CD4-positive, alpha-beta T cell treated with Interleukin-17A for 1 hour (primary cell): ENCODE measurements at places on chromosomes 3 and 15.
A peak's percentile ranks its signal among the peaks of the same experiment; 100 is the strongest.

- DNase-seq: no peak
Observed at GRCh38 chr15:36626141-36626800, 46.8 kb downstream of the CDIN1 start.

DNA sequence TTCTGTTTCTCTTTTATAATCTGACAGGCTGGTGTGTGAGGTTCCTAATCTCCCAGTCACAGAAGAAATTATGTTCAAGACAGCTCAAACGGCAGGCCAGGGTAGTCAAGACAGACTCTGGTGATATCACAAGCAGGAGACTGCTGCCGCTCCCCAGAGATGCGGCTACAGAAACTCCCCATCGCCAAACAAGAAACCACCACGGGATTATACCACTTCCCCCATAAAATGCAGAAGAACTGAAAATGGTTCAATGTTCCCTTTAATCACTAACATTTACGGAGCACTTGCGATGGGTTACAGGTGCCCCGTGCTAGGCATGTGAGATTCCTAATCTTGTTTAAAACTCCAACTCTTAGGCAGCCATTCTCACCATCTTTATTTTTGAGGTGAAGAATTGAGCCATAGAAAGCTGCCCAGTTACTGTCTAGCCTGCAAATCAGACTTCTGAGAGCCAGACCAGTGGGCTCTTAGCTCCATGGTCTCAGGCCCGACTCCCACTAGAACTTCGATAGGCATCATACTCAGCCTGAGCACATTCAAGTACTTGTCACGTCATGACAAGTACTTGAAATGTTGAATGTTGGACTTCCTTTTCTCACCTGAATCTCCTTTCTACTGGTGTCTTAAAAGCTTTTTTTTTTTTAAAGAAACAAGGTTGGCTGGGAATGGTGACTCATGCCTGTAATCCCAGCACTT, 58.4 kb downstream of the TBC1D2B start:
- peak; percentile 38 for DNase-seq

- DNase-seq: no peak
Observed at GRCh38 chr3:39157359-39157758, 4.0 kb upstream of the CSRNP1 start.

GRCh38 chr15:65081270-65081669, 4.7 kb downstream of the KBTBD13 start:
- no peak for DNase-seq

DNA sequence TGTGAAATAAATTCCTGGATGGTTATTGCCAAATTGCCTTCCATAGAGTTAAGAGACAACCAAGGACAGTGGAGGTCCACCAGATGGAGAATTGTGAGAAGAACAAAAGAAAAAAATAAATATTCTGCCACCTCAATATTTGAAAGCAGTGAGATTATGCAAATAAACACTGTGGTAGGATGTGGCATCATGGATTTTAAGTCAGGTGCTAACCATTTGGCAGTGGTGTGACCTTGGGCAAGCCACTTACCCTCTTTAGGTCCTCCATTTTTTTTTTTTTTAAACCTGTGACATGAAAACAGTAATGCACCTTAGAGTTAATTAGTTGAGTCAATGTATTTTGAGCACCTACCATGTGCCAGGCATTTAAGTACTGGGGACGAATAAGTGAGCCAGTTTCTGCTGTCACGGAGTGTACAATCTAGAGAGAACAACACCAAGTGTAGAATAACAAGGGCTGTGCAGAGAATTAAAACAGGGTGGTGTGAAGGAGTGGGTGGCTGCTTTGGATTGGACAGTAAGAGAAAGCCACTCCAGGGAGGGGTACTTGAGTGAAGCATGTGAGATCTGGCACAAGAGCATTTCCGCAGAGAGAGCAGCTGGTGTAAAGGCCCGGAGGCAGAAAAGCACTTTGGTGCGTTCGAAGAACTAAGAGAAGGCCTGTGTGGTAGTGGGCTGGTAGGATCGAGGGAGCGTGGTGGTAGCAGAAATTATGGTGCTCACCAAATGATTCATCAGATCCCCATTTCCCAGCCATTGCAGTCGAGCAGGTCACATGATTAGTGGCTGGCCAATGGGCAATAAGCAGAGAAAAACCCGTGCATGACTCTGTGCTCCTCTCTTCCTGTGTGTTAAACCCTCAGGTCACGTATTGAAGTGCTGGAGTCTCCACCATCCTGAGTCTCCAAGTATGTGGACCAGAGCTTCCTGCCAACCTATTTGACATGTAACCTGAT, 39.2 kb downstream of the CCK start:
- no peak for DNase-seq

DNA sequence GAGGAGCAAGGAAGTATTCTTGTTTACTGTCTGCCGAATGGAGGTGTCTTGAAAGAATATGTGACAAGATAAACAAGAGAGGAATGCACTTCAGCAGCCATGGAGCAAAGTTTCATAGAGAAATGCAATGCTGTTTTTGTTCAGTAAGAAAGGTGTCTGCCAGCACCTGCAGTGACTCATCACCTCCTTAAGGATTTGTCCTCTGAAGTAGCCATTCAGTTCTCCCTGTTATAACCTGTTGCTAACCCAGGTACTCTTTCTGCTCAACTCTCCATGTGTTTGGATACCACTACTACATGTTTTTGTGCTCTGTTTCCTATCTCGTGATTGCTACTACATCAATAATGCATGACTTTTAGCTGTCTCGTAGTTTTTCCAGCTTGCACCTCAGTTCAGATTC, 328.9 kb downstream of the CHL1 start:
- DNase-seq: no peak

DNA sequence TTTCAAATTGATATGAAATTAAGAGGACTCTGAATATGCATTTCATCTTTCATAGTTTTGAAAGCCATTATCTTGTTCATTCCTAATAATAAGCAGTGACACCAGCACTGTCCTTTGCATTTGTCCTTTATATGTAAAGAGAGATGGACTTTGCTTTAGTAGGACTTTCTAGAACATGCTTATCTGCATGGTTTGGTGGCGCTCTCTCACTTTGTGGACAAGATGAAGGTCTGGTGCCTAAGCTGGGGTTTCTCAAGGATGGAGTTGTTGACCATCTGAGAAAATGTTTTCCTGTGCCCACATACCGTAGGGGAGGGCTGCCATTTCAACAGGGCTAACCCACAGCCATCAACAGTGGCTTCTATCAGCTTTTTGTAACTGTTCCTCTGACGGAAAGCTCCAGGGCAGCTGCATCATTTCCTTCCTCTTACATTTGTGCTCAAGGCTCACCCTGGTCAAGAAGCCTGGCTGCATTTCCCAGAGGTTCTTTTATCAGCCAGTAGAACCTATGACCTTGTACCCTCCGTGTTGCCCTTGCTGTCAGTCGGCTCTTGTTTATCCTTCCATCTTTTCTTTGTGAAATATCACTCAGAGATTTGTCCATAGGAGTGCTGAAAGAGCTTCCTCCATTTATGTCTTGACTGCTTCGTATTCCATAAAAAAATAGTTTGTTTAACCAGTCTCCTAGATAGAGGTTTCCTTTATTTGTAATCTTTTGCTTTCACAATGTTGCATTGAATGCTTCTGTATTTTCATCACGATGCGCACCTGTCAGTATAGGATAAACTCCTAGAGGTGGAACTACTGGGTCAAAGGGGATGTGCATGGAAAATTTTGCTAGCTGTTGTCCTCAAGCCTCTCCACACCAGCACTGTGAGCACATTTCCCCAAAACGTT, 44.6 kb downstream of the ABHD2 start:
- DNase-seq: peak; percentile 21

DNA sequence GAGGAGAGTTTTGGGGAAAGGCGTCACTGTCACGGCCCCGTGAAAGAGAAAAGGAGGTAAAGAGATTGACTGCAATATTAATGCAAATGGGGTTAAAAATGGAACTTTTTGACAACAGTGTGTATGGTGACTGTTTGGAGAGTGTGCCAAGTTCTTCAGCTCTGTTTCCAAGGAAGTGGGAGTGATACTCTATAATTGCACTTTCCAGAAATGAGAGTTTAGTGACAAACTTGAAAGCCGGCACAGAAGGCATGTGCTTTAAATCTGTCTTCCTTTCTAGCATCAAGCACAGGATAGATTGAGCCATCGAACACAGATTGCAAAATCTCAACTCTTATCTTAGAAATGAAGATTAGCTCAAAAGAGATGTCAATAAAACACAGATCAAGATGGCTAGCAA, 51.9 kb upstream of the SNRPA1 start:
- no peak for DNase-seq

- DNase-seq: no peak
Observed at GRCh38 chr3:180918542-180918941, 6.1 kb downstream of the FXR1 start.

DNA sequence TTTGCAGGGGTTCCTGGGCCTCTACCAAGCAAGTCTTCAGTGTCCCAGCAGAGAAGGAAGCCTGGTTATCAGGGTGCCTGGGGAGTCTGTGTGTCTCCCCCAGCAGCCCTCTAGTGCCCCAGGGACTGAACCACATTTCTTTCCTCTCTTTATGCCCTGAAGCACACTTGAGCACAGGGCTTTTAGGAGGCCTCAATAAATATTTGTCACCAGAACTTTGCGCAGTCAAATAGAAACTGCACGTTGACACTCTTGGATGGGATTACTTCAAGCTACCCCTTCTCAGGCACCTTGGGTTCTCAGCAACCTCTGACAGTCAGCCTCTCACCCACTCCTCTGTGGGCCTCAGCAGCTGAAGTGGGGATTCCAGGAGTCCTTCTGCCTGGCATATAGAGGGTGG, 226.6 kb upstream of the HES1 start:
- DNase-seq: no peak

DNA sequence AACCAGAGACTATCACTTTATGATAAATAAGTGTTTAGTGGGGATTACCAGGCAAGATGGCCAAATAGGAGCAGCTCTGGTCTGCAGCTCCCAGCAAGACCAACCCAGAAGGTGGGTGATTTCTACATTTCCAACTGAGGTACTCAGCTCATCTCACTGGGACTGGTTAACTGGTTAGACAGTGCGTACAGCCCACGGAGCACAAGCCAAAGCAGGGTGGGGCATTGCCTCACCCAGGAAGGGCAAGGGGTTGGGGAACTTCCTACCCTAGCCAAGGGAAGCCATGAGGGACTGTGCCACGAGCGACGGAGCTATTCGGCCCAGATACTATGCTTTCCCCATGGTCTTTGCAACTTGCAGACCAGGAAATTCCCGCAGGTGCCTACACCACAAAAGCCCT, 171.0 kb downstream of the CTNNB1 start:
- DNase-seq: no peak

GRCh38 chr3:167798443-167798842, 62.9 kb downstream of the SERPINI1 start:
- no peak for DNase-seq

- DNase-seq: no peak
Observed at GRCh38 chr3:10645800-10646199, 140.4 kb upstream of the ATP2B2 start.

DNA sequence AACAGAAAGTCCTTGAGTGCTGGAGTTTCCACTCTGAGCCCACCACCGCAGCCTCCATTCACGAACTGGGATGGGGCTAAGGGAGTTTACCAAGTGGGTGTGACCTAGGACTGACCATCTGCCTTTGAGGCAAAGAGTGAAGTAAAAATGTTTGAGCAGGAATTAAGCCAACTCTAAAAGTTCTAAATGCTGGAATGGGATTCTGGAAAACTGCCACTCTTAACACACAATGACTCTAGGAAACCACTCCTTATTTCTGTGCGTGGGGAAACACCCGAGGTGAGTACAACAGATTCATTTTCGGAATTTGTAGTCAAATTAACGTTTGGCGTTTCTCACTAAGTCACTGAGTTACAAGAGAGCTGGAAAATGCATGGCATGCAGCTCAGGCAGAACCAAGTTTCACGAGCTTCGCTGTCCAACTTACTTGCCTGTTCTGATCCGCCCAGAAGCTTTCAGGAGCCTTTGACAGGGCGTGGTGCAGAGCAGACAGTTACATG, 31.6 kb downstream of the ISL2 start:
- no peak for DNase-seq

- peak; percentile 66 for DNase-seq
Observed at GRCh38 chr3:30319713-30320112, 286.7 kb upstream of the TGFBR2 start.

- DNase-seq: no peak
Observed at GRCh38 chr3:136725468-136725867, 26.7 kb downstream of the STAG1 start.

GRCh38 chr15:33700695-33701303, 267.5 kb upstream of the CHRM5 start:
- DNase-seq: peak; percentile 48

DNA sequence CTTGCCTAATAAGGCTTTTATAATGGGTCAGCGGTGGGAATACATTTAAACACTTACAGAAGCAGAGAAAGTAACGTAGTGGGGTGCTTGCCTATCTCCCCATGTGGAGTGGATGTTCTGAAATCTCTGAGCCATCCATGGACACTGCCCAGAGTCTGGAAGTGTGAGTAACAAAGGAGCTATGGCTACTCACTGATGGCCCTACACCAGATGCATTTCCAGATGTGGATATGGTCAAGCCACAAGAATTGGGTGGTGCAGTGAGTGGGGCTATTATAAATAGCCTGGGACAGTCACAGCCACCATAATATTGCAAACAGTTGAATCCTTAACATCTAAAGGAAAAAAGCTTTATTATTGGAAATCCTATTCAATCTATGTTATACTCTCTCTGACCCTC, 96.6 kb downstream of the CGNL1 start:
- DNase-seq: no peak

DNA sequence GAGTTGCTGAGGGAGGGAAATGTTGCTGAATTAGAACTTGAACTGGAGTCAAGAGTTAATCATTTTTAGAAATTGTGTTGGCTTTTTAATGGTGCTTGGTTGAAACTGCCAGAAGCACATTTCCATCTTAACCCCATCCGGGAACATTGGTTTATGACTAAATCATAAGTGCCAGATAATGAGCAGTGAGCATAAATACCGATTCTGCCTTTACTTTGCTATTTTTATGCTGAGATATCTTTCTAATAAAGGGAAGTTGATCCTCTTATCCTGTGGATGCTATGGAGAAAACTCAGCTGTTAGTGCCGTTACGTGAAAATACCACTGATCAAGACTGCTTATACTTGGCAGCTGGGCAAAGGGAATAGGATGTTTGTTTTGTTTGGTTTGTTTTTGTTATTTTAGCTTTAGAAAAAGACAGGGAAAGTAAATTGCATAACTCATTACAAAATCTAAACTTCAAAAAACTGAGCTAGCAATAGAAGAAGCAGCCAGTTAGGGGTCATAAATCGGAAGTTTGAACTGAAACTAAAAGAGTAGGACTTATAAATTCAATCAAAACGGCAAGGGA, 813.1 kb downstream of the NAALADL2 start:
- DNase-seq: no peak

GRCh38 chr3:178525251-178525650, 11.0 kb upstream of the KCNMB2 start:
- DNase-seq: no peak

- DNase-seq: no peak
Observed at GRCh38 chr3:99250821-99251355, 349.4 kb upstream of the DCBLD2 start.

DNA sequence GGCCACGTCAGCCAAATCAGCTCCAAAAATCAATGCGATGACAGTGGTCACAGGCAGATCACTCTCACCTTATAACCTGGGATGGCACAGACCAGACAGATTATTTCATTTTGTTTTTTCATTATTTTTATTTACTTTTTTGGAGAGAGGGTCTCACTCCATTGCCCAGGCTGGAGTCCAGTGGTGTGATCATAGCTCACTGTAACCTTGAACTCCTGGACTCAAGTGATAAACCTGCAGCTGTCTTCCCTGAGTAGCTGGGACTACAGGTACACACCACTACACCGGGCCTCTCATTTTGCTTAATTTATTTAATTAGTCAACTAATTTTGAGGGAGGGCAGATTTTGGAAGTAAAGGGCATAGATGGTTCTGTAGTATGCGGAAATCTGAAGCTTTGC, 51.2 kb upstream of the ICE2 start:
- no peak for DNase-seq
